Lower lobe of right lung (tissue), 2 donors: ENCODE measurements at places on chromosomes 13 and 19. TPM values are rescaled to one million over a fixed set of nuclear protein-coding genes. Genes with fewer than 3 reads are reported as not detected.
A peak's percentile ranks its signal among the peaks of the same experiment; 100 is the strongest.

The TSEN34 gene
- 33.8 TPM for total RNA-seq

The ZNF324B gene
- 8.3 TPM for total RNA-seq

The SIGLEC5 gene
- 3.1 TPM for total RNA-seq

The RGCC gene
- total RNA-seq = 381 TPM

The TJP3 gene
- 34.4 TPM for total RNA-seq

The ZBTB32 gene
- 0.21 TPM for total RNA-seq

The GRIK5 gene
- total RNA-seq = 0.41 TPM

The S1PR2 gene
- total RNA-seq = 15.4 TPM

The ZNF792 gene
- 12.1 TPM for total RNA-seq

The ZNF724 gene
- total RNA-seq = 1.7 TPM

- no peak overlapping the region for H3K4me3 ChIP-seq
- DNase-seq = no peak
- no peaks in the 10 kb centered on the region for H3K27me3 ChIP-seq
- H3K4me1 ChIP-seq = no peaks in the 10 kb centered on the region
These were observed 183.4 kb upstream of the NBEA start for GRCh38 chr13:34758628-34759027.

- peak overlapping the region; percentile 100 for H3K4me3 ChIP-seq
- H3K27me3 ChIP-seq = no peaks in the 10 kb centered on the region
- peaks cover 40% of the 10 kb centered on the region for H3K36me3 ChIP-seq
- peaks cover 44% of the 10 kb centered on the region for H3K4me1 ChIP-seq
These were observed 731 bp upstream of the AKAP8L start for GRCh38 chr19:15419413-15420025.

DNA sequence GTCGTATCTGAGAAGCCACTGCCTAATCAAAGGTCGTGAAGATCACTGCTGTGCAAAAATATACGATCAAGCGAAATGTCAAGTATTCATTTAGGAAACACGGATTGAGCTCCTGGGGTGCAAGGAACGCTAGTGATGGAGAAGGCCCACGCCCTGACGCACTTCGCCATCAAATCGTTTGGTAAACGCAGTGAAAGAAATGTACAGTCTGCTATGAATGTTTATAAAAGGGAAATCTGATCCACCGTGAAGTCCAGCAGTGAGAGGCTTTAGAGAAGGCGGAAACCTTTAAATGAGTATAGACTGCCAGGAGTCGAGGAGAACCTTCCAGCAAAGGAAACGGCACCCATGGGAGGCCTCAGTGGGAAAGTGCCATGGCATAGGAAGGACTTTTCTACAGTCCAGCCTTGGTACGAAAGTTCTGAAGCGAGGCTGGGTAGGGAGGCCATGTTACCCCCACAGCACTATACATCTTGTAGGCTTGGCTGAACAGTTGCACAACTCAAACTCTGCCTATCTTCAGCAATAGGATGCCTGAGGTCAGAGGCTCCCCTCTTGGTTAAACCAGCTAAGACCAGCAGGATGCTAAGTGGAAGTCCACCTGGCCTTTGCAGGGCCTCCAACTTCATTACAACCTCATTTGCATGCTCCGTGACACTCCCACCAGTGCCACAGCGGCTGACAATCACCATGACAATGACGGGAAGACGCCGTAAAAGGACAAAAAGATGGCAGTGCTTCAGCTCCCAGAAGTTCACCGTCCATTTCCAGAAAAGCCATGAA is 20.4 kb downstream of the PCID2 start:
- H3K36me3 ChIP-seq = peaks cover 73% of the 10 kb centered on the region
- DNase-seq = no peak
- no peaks in the 10 kb centered on the region for H3K4me1 ChIP-seq

DNA sequence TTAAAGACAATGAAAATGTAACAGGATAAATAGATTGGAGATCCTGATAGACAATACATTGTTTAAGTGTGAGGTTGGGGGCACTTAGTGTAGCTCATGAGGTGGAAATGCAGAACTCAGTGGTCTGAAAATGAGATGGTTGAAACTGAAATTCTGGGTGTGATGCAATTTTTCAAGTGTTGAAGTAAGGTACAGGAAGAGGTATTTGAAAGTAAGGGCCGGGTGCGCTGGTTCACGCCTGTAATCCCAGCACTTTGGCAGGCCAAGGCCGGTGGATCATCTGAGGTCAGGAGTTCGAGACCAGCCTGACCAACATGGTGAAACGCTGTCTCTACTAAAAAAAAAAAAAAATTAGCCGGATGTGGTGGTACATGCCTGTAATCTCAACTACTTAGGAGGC is 113.0 kb downstream of the UFM1 start:
- no peak overlapping the region for H3K4me3 ChIP-seq
- H3K27ac ChIP-seq = no peak overlapping the region
- no peaks in the 10 kb centered on the region for H3K36me3 ChIP-seq
- H3K27me3 ChIP-seq = no peaks in the 10 kb centered on the region

- H3K27ac ChIP-seq = no peak overlapping the region
- H3K4me1 ChIP-seq = peaks cover 25% of the 10 kb centered on the region
- DNase-seq = no peak
- H3K4me3 ChIP-seq = no peak overlapping the region
- H3K27me3 ChIP-seq = no peaks in the 10 kb centered on the region
These were observed 22.6 kb downstream of the PGPEP1 start for GRCh38 chr19:18362934-18363542.

- no peaks in the 10 kb centered on the region for H3K4me1 ChIP-seq
- H3K27ac ChIP-seq = no peak overlapping the region
- H3K27me3 ChIP-seq = no peaks in the 10 kb centered on the region
- H3K4me3 ChIP-seq = no peak overlapping the region
- no peak for DNase-seq
These were observed 43.3 kb downstream of the KCNC3 start for GRCh38 chr19:50285833-50286232.

DNA sequence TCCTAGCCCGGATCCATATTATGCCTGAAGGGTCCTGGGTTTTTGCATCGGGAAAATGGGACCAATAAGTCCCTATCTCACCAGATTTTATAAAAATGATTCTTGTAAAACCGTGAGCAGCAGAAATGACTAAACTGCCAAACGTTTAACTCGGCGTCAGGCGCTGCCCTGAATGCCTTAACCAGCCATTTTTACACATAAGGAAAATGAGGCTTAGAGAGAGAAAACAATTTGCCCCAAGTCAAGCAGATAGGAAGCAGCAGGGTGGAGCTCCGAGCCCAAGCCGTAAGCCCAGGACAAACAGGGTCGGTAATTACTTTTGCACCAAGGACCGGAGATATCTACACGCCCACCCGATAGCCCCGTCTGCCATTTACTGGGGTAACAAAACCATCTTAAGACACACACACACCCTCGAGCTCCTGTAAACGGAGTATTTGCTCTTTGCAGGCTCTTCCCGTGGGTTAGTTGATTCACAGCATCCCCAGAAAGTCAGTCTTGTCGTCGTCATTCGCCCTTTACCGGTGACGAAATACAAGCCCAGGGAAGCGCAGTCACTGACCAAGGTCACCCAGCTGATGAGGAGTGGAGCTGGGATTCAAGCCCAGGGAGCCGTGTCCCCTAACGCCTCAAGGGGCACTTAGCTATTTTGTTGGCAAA is 16.0 kb upstream of the MRI1 start:
- H3K4me1 ChIP-seq = peaks cover 10% of the 10 kb centered on the region
- peaks cover 23% of the 10 kb centered on the region for H3K36me3 ChIP-seq
- H3K4me3 ChIP-seq = peak overlapping the region; percentile 73
- H3K27ac ChIP-seq = peak overlapping the region; percentile 90

DNA sequence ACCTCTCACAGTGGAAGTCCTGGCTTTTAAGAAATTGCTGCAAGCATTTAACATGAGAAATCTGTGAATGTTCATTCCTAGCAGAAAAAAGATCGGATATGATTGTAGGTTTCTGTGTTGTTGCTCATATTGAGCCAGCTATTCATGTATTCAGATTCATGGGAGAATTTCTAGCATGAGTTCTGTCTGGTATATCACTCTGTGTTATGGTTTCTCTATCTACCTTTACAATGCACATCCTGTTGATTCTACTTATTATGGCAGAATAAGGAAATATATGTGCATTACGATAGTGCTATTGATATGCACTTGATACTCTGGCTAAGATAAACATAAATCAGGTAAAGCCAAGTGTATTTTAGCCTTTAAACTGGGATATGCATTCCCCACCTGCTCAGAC is 138.2 kb downstream of the KCNRG start:
- H3K36me3 ChIP-seq = no peaks in the 10 kb centered on the region
- H3K4me3 ChIP-seq = no peak overlapping the region
- DNase-seq = no peak
- H3K27ac ChIP-seq = no peak overlapping the region

DNA sequence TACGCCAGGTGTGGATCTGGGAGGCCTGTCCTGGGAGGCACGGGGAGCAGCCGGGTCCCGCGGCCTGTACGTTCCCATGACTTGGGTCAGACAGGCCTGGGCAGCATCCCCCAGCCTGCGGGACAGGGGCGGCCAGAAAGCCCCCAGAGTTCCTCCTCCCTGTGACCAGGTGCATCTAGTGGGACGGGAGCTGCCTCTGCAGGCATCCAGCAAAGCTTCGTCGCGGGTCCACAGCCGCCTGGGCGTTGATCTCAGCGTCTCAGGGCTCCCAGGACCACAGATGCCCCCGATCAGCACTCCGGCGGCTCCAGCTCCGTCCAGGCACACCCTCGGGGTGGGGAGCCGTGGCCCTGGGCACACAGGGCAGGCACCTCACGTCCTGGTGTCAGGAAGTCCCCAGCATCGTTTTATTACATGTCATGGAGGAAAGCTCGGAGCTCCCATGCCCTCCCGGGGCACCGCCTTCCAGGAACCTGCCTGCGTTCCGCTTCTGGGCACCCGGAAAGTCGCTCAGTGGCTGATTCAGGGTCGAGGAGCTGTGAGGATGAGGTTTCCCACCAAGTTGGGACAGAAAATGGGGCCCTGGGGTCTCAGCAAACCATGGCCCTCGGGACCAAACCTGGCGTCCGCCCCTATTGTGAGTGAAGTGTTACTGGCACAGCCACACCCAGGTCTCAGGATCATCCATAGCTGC is 1.5 kb upstream of the GZMM start:
- H3K36me3 ChIP-seq = peaks cover 42% of the 10 kb centered on the region
- no peak for DNase-seq
- H3K4me3 ChIP-seq = no peak overlapping the region

GRCh38 chr13:46354156-46355087 is 32.6 kb downstream of the RUBCNL start:
- no peak overlapping the region for H3K4me3 ChIP-seq
- no peak for DNase-seq
- H3K4me1 ChIP-seq = no peaks in the 10 kb centered on the region
- H3K27ac ChIP-seq = peak overlapping the region; percentile 14
- H3K27me3 ChIP-seq = no peaks in the 10 kb centered on the region

GRCh38 chr19:41288673-41289530 is 21.1 kb upstream of the CCDC97 start:
- no peak overlapping the region for H3K27ac ChIP-seq
- peaks cover 100% of the 10 kb centered on the region for H3K36me3 ChIP-seq
- H3K27me3 ChIP-seq = no peaks in the 10 kb centered on the region

DNA sequence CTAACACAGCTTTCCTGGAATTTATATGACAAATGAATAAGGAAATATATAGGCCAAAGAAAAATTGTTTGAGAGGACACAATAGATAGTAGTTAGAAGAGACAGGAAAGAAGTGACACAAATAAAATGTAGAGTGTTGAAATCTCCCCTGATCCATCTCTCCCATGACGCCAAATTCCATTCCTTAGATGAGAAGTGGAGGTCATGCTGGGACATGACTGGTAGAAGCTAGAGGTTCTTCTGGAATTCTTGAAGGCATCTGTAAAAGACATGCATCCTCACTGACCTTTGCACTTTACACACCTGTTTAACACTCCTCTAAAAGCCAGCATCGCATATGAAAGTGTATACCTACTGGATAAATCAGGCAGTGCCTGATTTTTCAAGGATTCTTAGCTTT is 67.8 kb downstream of the DGKH start:
- no peak for DNase-seq
- no peaks in the 10 kb centered on the region for H3K36me3 ChIP-seq
- H3K27me3 ChIP-seq = no peaks in the 10 kb centered on the region
- H3K4me3 ChIP-seq = no peak overlapping the region
- H3K4me1 ChIP-seq = peaks cover 4% of the 10 kb centered on the region

DNA sequence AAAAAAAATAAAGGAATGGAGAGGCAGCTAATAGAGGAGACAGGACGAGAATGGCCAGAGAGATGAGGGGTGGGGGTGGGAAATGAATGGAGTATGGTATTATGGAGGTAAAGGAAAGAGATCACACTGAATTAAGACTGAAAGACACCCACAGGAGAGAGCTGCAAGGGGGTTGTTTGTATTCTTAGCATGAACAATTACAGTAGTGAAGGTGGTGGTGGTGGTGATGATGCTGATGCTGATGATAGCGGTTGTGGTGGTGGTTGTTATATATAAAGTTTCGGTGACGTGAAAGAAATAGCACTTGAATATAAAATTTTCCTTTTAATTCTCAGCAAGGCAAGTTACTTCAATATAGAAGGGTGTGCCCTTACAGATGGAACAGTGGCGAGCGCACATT is 2.8 kb upstream of the ADGRE3 start:
- H3K4me3 ChIP-seq = no peak overlapping the region
- peaks cover 4% of the 10 kb centered on the region for H3K4me1 ChIP-seq
- no peak for DNase-seq

- DNase-seq = no peak
- H3K36me3 ChIP-seq = peaks cover 95% of the 10 kb centered on the region
- H3K27ac ChIP-seq = peak overlapping the region; percentile 38
- H3K27me3 ChIP-seq = no peaks in the 10 kb centered on the region
These were observed 38.6 kb upstream of the FBXL3 start for GRCh38 chr13:77065461-77066147.

GRCh38 chr13:58434943-58435342 is 803.4 kb downstream of the PCDH17 start:
- no peak for DNase-seq
- H3K4me1 ChIP-seq = no peaks in the 10 kb centered on the region
- no peaks in the 10 kb centered on the region for H3K27me3 ChIP-seq
- H3K4me3 ChIP-seq = no peak overlapping the region
- H3K27ac ChIP-seq = no peak overlapping the region

DNA sequence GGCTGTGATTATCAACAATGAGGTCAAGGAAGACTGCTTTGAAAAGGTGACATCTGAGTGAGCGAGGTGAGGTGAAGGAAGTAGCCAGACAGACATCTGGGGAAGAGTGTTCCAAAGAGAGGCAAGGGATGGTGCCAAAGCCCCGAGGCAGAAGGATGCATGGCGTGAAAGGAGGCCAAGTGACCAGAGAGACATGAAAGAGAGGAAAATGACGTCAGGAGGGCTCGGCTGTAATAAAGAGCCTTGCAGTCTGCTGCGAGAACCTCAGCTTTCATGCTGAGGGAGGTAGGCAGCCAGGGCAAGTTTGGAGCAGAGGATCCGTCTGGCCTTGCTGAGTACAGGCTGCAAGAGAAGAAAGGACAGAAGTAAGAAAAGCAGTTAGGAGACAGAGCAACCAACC is 50.8 kb downstream of the FOXO1 start:
- peaks cover 68% of the 10 kb centered on the region for H3K4me1 ChIP-seq
- H3K36me3 ChIP-seq = no peaks in the 10 kb centered on the region
- no peaks in the 10 kb centered on the region for H3K27me3 ChIP-seq
